Dermis blood vessel endothelial cell (primary cell): ENCODE measurements at places on chromosomes 3 and 15. TPM values are rescaled to one million over a fixed set of nuclear protein-coding genes. Genes with fewer than 3 reads are reported as not detected.

The GOLGA6B gene
- total RNA-seq = not detected in 2 replicates

DNA sequence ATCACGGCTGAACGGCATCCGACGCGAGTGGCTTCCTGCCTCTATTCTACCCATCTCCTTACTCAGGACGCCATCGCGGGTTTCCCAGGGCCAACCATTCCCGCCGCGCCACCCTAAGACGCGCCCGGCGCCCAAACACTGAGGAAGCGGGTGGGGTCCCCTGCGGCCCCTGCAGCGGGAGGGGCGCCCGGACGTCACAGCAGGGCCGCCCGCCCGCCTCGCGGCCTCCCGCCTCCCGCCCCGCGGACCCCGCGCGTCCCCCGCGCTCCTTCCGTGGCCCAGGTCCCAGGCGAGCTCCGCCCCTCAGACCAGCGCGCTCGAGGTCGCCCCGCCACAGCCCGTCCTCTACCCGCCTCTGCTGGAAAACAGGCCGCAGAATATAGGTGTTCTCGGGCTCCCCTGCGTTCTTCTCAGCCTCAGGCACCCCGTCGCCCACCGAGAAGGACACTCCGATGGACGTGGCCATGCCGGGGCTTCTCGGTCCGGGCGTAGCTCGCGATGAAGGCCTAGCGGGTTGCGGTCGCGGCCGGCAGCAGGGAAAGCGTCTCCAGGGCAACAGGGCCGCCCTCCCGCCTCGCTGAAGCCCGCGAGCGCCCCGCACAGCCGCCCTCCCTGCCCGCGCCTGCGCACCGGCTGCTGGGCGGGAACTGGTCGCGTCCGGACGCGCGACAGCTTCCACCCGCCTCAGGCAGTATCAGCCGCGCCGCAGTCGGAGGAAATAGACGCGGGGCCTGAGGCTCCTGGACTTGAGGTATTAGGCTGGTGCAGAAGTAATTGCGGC is at the start of gene DYNLT2B:
Gene DYNLT2B, minus strand, starts transcription at position 554 of the 781 bp plus-strand sequence. Its CDS starts 88 bp downstream, at position 466.
- peak; percentile 95 for DNase-seq

DNA sequence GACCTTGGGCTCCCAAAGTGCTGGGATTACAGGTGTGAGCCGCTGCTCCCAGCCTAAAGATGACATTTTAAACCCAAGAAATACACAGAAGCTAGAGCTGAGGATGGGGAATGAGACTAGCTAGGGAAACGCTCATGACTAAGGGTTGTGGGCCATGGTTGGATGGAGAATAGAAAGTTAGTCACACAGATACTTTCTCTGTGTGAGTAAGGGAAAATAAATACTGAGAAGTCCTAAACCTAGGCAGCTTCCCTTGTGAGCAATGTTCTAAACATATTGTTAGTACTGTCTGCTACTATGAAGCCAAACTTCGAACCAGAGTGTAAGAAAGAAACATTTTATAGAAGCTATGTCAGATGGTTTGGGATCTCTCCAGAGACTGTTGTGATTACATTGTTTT is 304.8 kb upstream of the STAC start:
- DNase-seq = no peak

DNA sequence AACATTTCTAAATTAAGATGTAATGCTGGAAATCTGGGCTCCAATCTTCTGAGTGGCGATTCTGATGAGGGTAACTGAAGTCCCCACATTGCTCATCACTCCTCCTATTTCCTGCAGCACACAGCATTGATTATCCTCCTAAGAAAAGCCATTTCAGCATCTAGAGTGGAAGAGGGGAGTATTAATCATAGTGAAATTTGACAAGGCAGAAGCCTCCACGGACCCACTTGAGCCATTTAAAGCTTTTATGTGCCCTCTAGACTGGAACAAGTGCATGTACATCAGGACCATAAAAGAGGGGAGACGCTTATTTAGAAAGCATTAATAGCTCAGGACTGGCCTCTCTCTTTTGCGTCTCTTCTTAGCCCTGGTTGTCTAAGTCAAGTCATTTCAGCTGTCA is 25.8 kb downstream of the AQP9 start:
- no peak for DNase-seq

- peak; percentile 28 for DNase-seq
Observed at GRCh38 chr15:95448531-95449229, 881.8 kb upstream of the NR2F2 start.

DNA sequence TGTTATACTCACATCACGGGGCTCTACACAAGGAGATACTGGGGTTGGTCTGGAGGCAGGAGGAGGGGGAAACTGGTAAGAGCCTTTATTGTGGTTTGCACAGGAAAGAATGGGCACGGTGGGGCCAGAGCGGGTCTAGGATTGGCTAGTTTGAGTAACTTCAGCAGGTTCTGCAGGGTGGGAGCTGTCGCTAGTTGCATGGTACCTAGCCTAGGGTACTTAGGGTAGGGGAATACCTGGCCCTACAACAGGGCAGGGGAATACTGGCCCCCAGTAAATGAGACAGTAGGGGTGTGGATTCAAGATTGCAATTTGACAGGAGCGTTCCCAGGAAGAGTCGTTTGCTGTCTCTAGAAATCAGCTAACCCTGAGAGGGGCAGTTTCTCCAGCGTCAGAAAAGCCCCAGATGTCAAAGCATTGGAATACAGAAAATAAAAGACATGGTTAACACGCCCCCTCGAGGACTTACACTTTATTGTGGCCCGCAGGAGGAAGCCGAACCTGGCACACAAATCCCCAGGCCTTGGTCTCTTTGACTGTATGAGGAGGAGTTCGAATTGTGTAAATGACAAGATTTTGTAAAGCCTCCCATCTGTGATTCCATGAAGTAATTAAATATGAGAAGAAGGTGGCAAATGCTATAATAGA is 32.0 kb downstream of the ST8SIA2 start:
- no peak for DNase-seq

DNA sequence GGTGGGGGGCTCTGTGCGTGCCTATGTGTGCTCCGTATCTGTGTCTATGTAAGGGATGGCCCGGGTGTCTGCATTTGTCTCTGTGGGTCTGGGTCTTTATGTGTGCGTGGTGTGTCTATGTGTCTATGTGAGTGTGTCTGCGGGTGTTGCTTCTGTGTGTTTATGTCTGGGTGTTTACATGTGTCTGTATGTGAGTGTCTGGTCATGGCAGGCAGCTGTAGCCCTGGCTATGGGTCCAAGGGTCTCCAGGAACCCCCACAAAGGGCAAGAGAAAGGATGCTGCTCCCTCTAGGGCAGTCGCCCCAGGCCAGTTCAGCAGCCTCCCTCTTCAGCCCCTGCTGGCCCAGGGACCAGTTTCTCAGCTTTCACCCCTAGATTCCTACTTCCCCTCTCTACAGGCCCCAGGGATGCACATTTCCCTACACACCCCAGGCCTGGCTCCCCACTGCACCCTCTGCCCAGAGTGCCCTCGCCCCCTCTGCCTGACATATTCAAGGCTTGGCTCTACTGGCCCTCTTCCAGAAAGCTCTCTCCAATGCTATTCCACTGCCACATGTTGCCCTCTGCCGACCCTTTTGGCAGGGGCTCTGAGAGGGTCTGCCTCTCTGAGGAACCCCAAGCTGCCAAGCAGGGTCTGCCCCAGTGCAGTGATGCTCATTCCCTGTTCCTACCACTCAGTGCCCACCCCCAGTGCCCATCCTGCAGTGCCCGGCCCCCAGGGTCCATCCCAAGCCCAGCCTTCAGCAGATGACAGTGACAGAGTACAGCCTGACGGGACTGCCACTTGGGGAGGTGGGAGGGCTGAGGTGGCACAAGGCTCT is 1.0 kb upstream of the MYL3 start:
- DNase-seq = no peak
